ENCODE measurements at places on chromosomes 2 and 18.
A peak's percentile ranks its signal among the peaks of the same experiment; 100 is the strongest.

- DNase-seq = peak; percentile 37
These were observed at the start of gene ST6GAL2 for GRCh38 chr2:106885971-106886915. Gene ST6GAL2 (minus strand): TSS chr2:106886167. CDS start chr2:106843977, 42,190 bp downstream.

GRCh38 chr2:207497596-207497995 is 32.2 kb upstream of the CREB1 start:
- DNase-seq = no peak

DNA sequence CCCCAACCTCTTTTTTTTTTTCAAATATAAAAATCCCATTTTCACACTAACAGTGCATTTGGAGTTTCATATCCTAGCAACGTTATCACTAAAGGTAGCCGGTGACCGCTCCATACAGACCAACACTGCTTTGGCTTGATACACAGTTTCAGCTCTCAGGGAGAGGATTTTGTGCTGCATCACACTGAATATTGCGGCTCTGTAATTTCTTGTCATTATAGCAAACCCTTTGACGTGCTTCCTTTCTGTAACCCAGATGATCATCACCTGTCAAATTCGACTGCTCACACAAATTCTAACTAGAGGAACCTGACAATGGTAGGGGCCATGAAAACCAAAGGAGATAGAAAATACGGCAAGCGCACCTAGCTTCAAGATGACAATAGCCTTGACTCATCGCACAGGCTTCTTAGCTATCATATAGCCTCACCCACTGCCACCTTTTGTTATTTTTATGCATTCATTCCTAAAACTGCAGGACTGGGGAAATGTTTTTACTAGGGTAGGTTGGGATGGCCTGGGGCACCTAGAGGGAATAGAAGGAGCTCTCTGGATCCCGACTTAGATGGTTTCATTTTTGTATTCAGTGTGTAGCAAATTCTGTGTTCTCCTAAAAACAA is 582.9 kb upstream of the PIK3C3 start:
- DNase-seq = no peak

DNA sequence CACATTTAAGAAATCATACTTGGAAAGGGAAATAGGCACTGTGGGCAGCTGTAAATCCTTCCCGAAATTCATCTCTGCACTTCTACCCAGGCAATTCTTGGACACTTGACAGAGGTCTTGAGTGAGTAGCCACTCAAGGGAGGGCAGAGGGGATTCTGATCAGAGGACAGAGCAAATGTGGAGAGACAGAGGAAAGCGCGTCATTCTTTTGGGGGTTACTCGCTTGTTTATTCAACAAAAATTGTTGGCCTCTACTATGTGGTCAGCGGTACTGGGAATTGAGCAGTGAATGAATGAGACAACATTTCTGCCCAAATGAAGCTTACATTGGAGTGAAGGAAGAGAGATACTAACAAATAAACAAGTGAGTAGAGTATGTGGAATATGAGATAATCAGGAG is 41.4 kb upstream of the YES1 start:
- DNase-seq = no peak

GRCh38 chr2:162490052-162490717 is 146.3 kb downstream of the GCA start:
- no peak for DNase-seq

DNA sequence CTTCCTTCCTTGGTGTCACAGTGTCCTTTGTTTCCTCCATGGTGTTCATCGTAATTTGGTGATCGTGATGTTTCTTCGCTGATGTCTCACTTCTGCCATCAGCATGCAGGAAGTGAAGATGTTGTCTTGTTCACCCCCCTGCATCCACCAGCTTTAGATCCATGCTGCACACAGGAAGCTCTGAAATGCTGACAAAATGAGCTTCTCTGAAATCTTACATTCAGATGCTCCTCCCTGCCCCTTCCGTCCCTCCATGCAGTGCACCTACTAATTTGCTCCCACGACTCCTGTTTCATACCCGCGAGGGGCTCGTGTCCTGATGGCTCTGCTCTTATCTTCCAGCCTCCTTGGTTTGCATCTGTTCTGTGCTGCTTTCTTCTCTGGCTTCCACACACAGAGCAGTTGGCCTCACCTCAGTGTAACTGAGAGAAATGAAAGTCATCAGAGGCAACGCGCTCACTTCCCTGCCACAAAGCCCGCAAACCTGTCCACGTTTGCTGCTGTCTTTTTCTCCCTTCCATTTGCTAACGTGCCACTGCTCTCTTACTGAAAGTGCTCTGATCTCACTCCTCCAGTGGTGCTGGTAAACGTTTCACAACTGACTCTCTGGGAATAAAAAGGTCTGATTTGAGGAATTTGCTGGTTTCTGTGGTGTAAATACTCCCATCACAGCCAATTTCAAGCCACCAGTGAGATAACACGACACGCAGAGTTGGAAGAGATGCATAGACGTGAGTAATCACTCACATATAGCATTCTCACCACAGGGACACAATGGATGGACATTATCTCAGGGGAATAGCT is 41.0 kb upstream of the MGAT4A start:
- no peak for DNase-seq

DNA sequence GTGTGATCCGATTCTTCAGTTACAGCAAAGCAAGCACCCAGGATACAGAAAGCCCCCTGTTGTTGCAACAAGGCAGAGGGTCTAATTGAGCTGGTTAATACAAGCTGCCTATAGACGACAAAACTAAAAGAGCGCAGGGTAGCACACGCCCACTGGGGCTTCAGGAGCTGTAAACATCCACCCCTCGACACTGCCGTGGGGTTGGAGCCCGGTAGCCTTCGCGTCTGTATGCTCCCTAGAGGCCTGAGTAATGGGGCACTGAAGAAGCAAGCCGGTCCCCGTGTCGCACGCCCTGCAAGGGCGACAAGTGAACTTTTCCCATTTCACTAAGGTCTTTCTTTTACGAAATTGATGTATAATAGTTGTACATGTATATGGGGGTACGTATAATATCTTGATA is 24.7 kb upstream of the CHRNA1 start:
- DNase-seq = no peak

DNA sequence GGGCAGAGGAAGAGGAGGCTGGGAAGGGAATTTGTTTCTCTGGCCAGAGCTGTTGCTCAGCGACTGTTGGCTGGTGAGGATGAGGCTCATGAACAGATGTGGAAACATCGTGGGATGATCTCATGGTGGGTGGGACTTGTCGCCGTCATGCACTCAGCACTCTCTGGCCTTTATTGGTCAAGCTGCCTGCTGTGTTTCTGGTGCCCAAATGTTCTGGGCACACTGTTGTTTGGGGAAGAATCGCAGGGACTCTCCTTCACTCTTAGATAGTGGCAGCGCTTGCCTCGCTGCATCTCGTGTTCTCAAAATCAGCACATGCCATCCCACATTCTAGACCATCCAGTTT is 145.6 kb downstream of the AGAP1 start:
- no peak for DNase-seq

All from left renal cortex interstitium (tissue), 4 donors.